ENCODE measurements at places on chromosomes 16 and 17. TPM values are rescaled to one million over a fixed set of nuclear protein-coding genes. Genes with fewer than 3 reads are reported as not detected.

- no peak for DNase-seq
- no peaks in the 10 kb centered on the region for H3K36me3 ChIP-seq
- no peaks in the 10 kb centered on the region for H3K27me3 ChIP-seq
- H3K4me3 ChIP-seq: no peak overlapping the region
- no peaks in the 10 kb centered on the region for H3K4me1 ChIP-seq
- no peak overlapping the region for H3K27ac ChIP-seq
Observed at GRCh38 chr17:60720763-60721531, 43.3 kb downstream of the BCAS3 start.

TBC1D3I gene
- total RNA-seq: 1.1 TPM

DNA sequence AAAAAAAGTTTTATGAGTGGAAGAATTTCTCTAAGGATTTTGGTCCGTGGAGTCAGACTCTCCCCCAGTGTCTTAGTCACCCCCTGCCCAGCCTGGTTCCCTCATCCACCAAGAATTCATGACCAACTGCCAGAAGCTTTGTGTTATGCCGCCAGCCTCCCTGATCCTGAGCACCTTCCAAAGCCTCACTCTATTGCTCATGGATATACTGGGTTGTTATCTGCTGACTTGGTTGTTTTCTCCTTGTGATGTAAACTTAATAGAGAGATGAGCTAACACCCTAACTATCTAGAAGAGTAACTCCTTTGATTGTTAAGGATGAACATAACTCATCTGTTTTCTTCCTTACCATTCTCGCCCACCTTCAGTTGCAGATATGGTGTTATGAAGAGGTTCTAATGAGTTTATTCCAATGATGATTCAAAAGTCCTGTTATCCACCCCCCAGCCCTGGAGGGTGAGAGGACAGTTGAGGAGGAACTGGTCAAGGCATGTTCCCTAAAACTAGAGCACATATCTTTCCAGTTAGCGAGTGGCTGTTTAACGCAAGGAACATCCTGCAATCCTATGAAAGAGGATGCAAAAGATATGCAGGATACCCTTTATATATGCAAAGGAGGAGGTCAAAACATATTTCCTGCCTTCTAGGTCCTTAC lies 1.5 kb upstream of the PSMD3 start:
- peaks cover 3% of the 10 kb centered on the region for H3K4me1 ChIP-seq
- no peaks in the 10 kb centered on the region for H3K27me3 ChIP-seq
- H3K4me3 ChIP-seq: no peak overlapping the region

DPEP2 gene
- total RNA-seq: 10.4 TPM

GRCh38 chr17:41800601-41801373 lies 11.0 kb downstream of the P3H4 start:
- H3K4me3 ChIP-seq: no peak overlapping the region
- no peaks in the 10 kb centered on the region for H3K27me3 ChIP-seq
- no peak for DNase-seq
- no peak overlapping the region for H3K27ac ChIP-seq
- no peaks in the 10 kb centered on the region for H3K36me3 ChIP-seq
